SJCRH30 (cell line): ENCODE measurements at places on chromosomes 11 and 22. TPM values are rescaled to one million over a fixed set of nuclear protein-coding genes. Genes with fewer than 3 reads are reported as not detected.

DNA sequence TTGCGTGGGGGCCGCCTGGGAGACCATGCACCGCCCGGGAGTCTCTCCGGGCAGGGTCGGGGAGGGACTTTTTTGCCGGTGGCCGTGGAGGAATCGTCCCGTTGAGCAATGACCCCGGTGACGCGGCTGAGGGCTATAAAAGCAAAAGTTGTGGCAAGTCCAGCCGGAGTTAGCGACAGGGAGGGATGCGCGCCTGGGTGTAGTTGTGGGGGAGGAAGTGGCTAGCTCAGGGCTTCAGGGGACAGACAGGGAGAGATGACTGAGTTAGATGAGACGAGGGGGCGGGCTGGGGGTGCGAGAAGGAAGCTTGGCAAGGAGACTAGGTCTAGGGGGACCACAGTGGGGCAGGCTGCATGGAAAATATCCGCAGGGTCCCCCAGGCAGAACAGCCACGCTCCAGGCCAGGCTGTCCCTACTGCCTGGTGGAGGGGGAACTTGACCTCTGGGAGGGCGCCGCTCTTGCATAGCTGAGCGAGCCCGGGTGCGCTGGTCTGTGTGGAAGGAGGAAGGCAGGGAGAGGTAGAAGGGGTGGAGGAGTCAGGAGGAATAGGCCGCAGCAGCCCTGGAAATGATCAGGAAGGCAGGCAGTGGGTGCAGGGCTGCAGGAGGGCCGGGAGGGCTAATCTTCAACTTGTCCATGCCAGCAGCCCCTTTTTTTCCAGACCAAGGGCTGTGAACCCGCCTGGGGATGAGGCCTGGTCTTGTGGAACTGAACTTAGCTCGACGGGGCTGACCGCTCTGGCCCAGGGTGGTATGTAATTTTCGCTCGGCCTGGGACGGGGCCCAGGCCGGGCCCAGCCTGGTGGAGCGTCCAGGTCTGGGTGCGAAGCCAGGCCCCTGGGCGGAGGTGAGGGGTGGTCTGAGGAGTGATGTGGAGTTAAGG is at the start of gene NEAT1:
TSS of gene NEAT1 (plus strand) at position 166 of the 883 bp plus-strand sequence.
- peak; percentile 94 for DNase-seq

DNA sequence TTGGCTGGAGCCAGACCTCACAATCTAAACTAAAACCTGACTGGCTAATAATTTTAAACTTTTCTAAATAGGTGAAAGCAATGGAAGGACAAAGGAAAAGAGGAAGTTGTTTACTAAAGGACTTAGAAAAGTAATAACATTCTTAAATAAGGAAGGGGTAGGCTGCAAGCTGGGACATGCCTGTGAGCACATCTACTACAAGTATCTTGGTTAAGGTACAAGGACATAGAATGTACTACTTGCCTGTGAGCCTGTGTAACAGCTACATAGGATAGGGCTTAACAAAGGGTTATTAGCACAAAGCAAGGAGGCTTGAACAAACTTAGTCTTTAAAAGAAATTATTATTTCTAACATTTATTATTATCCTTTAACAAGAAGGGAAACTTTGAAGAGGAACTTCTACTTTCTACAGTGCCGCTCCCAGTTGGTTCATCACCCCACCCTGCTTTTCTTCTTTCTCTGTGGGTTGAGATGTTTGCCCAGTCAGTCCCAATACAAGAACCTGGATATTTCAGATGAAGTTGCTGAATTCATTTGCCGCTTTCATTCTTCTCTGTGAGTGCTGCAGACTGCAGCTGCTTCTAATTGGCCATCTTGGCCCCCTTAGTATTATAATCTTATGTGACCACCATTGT is 87.5 kb downstream of the PRMT3 start:
- no peak for DNase-seq

- DNase-seq: peak; percentile 37
These were observed 4.6 kb downstream of the FGF19 start for GRCh38 chr11:69699213-69699612.

The CRYBB3 gene
- total RNA-seq: not detected in 2 replicates
